ENCODE measurements at places on chromosomes 6 and 20. TPM values are rescaled to one million over a fixed set of nuclear protein-coding genes. Genes with fewer than 3 reads are reported as not detected.

Gene TCF21
- total RNA-seq, result 1.9 TPM

DNA sequence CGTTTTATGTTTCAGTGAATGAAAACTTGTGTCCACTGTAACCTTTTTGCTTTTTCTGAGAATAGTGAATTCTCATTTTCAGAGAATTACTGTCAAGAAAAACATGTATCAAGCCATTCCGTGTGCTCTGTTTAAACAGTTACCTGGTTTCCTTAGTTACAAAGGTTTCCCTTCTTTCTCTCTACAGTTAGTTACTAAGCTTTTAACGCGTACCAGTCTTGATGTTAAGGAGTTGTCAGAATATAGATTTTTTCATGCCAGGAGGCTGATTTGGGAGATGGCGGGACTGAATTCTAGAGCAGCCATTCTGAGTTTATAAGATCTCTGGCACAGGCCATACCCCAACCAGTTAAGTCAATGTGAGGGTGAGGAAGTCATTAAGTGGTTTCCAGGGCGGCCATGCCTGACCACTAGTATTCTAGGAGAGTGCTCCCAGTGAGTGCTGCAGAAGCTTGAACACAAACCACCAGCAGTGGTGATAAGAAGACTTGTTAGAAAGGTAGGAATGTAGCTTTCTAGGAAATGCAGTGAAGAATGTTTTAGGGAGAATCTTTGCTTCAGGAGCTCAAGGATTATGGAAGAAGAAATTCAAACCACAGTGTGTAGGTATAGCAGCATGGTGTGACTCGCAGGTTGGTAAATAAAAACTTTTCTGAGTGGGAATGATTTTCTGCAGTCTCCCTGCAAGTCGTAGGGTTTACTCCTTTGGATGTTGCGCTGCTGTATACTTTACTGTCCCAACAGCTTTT is 112.9 kb downstream of the JARID2 start:
- no peak for DNase-seq

- no peak for DNase-seq
Observed at GRCh38 chr20:56424931-56425330, 12.9 kb downstream of the CASS4 start.

- DNase-seq, result no peak
Observed at GRCh38 chr6:68655028-68655427, 19.9 kb downstream of the ADGRB3 start.

DNA sequence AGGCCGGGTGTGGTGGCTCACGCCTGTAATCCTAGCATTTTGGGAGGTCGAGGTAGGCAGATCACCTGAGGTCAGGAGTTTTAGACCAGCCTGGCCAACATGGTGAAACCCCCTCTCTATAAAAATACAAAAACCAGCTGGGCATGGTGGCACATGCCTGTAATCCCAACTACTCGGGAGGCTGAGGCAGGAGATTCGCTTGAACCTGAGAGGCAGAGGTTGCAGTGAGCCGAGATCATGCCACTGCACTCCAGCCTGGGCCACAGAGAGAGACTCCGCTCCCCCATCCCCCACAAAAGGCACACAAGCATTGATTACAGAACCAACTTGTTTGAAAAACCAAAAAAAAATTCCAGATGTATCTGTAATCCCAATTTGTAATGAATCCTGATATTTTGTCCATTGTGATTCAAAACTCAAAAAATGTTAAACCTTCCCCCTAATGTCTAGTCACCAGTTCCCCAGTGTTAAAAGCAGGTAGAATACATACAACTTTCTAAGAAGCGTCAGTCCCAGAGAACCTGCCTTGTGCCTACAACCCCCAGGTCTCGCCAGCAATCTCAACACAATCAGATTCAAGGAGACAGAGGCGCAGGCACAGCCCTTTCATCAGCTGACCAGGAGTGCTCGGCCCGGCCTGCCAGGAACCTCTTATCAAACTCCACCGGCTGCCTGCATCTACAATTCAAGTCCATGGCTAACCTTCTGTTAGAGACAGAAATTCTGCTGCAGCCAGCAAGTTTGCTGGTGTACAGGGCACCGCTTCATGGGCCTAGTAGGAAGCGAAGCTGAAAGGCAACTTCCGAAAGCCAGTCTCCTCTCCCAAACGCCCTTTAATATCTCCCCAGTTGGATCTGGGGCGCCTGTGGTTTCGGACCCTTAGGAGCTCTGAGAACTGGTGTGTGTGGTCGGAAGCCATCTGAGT is 2.1 kb downstream of the EZR start:
- DNase-seq, result no peak

GRCh38 chr6:91490671-91491301 is 903.9 kb upstream of the MAP3K7 start:
- DNase-seq, result no peak

- DNase-seq, result no peak
Observed at GRCh38 chr6:137426007-137426689, 68.0 kb downstream of the OLIG3 start.

Data from posterior vena cava (tissue), 2 donors.